ENCODE measurements at places on chromosomes 13 and 19.

DNA sequence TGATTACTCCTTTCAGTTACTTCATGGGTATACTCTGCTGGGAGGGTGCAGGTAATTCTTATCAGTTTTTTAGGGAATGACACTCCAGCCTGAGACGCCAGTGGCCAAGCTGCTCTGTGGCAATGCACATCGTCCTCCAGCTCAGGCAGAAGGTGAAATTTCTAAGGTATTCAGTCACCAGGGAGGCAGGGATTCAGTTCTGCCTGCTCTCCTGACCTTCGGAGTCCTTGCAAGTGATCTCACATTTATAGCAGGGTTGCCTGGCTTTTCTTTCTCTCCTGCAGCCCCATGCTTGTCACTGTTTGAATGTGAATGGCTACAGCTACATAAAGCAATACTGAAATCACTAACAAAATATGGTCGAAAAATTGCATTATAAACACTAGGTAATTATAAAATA is 1447.5 kb downstream of the EFNB2 start:
- DNase-seq: no peak

- no peak for DNase-seq
Observed at GRCh38 chr19:47994209-47994802, at the start of gene ELSPBP1. Gene ELSPBP1 (plus strand): TSS chr19:47994632. CDS start chr19:48008668, 14,036 bp downstream.

GRCh38 chr13:72692884-72693514 is 34.4 kb downstream of the MZT1 start:
- DNase-seq: no peak

DNA sequence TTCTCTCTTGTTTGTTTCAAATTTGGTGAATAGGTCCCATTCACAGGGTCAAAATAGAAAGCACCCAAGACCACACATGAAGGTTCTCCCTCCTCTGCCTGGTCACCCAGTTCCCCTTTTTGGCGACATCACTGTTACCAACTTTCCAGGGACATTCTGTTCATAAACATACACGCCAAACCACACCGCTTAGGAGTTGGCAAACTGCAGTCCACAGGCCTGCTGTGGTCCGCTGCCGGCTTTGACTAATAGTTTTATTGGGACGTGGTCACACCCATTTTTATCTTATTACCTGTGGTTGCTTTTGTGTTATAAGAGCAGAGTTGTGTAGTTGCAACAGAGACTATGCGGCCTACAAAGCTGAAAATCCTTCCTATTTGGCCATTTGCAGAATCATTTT is 24.2 kb downstream of the UHRF1 start:
- no peak for DNase-seq

DNA sequence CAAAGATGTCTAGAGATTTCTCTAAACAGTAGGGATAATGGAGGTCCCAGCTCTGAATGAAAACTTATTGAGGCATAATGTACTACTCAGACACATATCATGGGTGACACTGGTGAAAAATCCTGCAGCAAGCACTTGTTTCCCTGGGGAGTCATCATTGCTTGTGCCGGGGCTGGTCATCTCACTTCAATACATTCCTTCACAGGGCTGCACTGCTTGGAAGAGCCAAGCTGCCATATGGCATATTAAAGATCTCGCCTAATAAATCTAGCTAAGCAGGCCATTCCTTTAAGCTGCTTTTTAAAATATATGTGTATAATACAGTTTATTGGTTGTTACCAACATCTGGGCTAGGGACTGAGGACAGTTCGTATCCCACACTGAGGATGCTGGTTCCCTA is 332.2 kb upstream of the GPC6 start:
- DNase-seq: no peak

DNA sequence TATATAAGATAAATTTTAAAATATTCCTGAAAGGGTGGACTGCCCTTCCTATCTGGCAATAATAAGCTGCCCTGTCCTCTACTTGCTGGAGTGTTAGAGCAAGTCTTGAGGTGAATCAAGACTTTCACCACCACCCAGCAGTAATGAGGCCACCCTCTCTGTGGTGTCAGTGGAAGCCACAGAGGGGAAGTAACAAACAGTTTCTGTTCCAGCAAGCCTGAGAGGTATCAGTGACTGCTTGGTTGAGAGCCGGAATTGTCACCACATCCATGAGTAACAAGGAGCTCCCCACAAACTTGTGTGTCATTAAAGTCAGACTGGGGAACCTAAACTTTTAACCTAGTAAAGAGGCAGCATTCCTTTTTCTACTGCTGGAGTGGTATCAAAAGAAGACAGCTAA is 532.7 kb upstream of the SPRY2 start:
- no peak for DNase-seq

DNA sequence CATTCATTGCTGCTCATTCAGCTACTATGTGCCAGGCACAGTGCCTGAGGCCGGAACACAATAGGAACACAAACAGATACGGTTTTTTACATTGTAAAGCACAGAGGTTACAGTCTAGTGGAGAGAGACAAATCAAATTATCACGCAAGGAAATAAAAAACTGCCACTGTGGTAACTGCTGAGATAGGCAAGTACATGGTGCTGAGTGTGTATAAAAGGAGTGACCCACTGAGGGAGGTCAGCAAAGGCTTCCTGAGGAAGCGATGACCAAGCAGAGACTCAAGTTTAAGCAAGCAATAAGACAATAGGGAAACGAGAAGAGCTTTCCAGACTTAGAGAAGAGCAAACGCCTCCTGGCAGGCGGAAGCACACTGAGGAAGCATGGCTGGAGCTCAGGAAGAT is 56.4 kb downstream of the NUFIP1 start:
- DNase-seq: no peak

- DNase-seq: no peak
Observed at GRCh38 chr19:17679526-17680229, 8.5 kb downstream of the UNC13A start.

DNA sequence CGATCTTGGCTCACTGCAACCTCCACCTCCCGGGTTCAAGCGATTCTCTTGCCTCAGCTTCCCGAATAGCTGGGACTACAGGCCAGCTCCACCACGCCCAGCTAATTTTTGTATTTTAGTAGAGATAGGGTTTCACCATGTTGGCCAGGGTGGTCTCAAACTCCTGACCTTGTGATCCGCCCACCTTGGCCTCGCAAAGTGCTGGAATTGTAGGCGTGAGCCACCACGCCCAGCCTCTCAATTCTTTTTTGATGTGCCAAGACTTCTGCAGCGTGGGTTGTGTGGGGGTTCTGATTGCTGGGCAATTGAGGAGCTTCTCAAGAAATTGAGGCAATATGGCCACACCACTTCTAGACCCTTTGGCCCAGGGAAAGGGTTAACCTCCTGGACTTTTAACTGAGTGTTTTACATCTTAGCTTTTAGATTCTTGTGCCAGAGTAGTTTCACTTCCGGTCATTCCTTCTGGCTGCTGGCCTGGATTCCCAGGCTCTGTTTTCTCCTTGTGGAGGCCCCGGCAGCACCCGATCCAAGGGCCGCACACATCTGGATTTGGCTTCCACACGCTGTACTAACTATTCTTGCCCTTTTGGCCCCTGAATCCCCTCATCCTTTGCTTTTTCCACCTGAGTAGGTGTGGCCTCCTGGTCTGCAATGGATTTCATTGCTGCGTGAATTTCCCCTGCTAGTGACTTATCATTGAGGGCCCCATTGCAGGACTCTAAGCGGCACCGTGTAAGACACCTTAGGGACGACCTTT is 14.7 kb downstream of the SMARCA4 start:
- DNase-seq: no peak

DNA sequence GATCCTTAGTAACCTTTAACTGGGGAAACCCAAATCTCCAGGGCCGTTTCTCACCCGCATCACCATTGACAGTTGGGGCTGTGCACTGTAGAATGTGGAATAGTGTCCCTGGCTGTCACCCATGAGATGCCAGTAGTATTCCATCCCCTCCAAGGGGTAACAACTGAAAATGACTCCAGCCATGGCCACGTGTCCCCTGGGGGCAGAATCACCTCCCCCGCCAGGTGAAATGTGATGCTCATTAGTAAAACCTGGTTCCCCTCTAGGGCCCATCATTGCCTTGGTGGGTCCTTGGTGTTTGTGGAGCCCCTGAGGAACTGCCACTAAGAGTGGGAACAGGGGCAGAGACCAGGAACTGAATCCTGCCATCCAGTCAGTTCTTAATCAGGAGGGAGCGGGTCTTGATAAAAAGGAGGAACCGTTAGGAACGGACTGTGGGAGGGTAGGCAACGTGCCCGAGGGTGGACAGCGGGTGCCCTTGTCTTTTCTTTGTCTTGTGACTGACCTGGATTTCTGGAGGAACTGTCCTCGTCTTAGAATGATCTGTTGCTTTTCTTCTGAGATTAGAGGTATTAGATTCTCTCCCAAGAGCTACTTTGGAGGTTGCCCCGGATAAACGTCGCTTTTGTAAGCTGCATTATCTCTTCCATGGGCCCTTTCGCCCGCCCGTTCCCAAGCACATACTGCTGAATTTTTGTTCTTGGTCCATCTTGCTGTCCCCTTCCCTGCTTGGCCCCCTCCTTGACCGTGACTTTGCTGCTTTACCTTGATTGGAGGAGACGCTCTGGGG is 3.5 kb downstream of the MYO9B start:
- DNase-seq: no peak

DNA sequence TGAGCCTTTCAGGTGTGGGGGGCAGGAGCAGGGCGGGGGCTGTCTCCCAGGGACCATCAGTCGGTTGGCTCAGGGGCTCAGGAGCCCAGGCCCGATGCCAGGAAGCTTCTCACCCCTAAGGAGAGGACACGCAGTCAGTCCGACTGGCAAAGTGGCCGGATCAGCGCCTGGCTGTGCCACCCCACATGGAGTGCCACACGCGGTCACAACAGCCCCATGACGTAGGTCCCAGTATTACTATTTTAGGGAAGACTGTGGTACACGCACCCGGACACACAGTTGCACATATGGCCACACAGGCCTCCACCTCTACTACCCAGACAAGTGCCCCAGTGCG is 29.3 kb upstream of the GRTP1 start:
- peak; percentile 27 for DNase-seq

DNA sequence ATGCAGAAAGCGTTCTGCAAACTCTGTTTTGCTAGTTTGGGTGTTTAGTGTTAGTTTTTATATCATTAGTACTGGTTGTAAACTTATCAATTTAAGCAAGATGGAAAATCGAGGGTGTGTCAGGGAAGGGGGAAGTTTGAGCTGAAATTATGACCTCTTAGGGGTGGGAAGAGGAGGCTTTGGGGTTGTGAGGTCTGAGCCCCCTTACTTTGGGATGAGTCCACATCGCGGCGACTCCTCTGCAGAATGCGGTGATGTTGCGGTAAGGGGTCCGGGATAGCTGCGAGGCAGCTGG is 743 bp upstream of the NDUFS7 start:
- no peak for DNase-seq

GRCh38 chr19:51024924-51025323 is 1.5 kb downstream of the KLK11 start:
- DNase-seq: no peak

DNA sequence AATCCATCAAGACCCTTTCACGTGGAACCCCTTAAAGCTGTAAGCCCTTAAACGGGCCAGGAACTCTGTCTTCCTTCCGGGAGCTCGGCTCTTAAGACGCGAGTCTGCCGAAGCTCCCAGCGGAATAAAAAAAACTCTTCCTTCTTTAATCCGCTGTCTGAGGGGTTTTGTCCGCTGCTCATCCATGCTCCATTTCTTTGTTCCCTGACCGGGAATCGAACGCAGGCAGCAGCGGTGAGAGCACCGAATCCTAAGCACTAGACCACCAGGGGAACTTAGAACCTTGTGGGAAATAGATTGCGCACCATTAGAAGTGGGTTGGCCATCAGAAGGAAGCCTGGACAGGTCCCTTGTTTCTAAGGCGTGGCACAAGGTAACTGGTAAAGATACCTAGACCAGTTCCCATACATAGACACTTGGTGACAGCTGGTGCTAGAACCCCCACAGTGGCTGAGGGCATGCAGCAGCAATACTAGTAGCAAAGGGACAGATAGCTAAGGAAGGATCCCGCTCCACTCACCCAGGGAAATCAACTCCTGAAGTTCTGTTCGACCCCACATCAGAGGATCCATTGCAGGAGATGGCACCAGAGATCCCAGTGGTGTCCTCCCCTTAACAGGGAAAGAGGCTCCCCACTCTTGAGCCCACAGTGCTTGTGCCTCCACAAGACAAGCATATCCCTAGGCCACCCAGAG is 1.5 kb upstream of the RGCC start:
- DNase-seq: no peak

GRCh38 chr19:17448131-17448967 is at the start of gene TMEM221:
Gene TMEM221 (minus strand): TSS chr19:17448668. CDS start chr19:17448462, 206 bp downstream.
- DNase-seq: no peak

GRCh38 chr19:16095071-16095571 is 16.6 kb upstream of the RAB8A start:
- DNase-seq: no peak

- peak; percentile 16 for DNase-seq
Observed at GRCh38 chr13:94073007-94073744, 406.3 kb downstream of the DCT start.

- DNase-seq: no peak
Observed at GRCh38 chr13:68417801-68418200, 1187.7 kb upstream of the PCDH9 start.

DNA sequence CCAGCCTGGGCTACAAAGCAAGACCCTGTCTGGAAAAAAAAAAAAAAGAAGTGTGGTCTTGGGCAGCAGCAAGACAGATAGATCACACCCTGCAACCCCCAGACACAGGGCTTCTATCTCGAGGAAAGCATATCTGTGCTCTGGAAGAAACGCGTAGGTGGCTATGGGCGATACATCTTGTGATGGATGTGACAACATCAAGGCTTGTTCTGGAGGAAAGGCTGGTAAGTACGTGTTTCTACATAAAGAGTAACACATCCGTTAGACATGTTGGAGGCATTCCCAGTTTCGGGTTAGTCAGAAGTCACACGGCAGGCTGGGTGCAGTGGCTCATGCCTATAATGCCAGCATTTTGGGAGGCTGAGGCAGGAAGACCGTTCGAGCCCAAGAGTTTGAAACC is 6.6 kb upstream of the DHDH start:
- DNase-seq: no peak

DNA sequence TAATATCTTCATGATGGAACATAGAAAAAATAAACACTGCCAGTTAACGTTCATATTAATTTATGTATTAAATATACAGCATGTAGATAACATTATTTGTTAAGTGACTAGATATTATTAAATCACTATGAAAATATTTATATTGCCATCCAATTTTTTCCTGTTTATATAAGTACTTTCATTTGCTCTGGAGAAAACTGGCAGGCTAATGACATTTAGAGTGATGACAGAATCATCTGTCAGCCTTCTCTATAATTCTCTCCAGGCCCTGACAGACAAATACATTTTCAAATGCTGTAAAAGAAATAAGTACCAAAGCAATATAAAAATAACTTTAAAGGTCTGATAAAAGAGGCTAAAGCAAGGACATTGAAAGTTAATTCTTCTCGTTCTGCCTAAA is 2556.7 kb upstream of the PCDH20 start:
- DNase-seq: no peak
